Left kidney (tissue), 8 donors: ENCODE measurements at places on chromosomes 7 and 10. TPM values are rescaled to one million over a fixed set of nuclear protein-coding genes. Genes with fewer than 3 reads are reported as not detected.
A peak's percentile ranks its signal among the peaks of the same experiment; 100 is the strongest.

The ABCB4 gene
- polyA plus RNA-seq = 4.1 TPM

The GALNT17 gene
- polyA plus RNA-seq = 3.1 TPM

The IRF5 gene
- polyA plus RNA-seq = 8.3 TPM

The TECPR1 gene
- polyA plus RNA-seq = 18.1 TPM

The SLC26A3 gene
- polyA plus RNA-seq = 0.10 TPM

The DPYSL4 gene
- polyA plus RNA-seq = 16.3 TPM

The NAT16 gene
- not detected for polyA plus RNA-seq

DNA sequence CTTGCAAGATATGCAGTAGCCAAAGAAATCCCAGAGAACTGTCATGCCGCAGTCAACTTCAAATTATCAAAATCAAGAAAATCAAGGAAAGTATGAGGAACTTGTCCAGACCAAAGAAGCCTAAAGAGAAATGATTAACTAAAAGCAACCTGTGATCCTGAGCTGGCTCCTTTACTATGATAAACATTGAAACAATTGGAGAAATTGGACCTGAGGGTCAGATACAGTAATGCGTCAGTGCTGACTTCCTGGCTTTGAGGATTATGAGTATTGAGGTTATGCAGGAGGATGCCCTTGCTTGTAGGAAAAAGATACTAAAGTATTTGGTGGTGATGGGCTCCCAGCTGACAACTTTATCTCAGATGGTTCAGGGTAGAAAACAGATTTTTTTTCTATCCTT, 324.7 kb upstream of the AKR1E2 start:
- DNase-seq = no peak

DNA sequence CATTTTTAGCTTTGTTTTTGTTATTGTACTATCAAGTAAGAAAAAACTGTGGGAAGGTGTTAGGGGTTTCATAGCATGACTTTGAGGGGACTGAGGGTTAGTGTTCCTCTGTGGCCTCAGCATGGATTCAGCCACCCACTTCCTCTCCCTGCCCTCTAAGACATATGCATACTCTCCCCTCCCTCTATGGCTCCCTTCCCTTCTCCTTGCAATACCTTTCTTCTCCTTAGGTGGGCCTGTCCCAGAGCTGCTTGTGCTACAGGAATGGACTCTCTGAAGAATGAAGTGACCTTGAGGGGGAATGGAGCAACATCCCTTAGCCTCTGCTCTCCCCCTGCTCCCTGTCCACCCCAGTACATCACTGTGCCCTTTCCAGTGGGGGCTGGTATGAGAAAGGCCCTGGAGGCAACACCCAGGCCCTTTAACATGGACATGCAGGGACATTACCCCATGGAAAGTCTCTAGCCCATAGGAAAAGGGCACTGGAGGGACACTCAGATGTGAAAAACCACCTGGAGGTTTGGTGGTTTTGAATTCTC, 22.4 kb downstream of the CDH23 start:
- no peak for DNase-seq

DNA sequence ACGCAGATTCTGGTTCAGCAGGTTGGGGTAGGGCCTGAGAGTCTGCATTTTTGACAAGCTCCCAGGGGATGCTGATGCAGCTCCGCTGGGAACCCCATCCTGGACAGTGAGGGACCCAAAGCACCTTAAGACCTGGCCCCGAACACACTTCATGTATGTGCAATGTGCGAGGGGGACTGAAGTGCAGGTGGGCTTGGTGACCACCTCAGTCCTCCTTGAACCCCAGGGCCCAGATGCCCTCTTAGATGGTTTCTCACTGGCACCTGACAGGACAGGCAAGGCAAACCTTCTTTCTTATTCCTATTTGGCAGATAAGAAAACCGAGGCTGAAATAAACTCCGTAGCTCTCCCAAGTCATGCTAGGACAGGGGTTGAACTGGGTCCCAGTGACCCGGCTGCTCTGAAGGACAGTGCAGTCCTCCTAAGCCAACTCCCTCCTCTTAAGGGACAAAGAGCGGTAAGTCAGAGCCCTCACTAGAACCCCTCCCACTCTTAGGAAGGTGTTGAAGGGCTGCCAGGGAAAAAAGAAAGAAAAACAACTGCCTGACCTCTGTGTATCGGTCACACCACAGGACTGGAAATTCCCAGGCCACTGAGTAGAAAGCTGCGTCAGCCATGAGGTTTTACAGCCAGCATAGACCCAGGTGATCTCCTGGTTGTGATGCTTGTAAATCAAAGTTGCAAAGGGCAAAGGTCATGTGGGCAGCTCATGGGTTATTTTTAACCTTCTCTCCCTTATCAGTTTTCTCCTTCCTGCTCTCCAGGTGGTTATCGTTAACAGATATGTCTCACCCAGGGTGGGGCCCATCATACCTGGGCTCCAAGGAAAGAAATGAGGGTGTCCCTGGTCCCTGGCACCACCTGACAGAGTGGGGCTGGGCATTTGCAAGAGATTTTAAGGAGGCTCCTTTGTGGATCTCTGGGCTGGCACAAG, 90.9 kb upstream of the SMNDC1 start:
- DNase-seq = peak; percentile 57

GRCh38 chr7:140517546-140518369, 38.5 kb upstream of the MKRN1 start:
- peak; percentile 91 for DNase-seq

GRCh38 chr7:23164846-23165245, 17.0 kb upstream of the NUP42 start:
- no peak for DNase-seq

- DNase-seq = no peak
These were observed 447.6 kb upstream of the NPVF start for GRCh38 chr7:25675789-25676474.

DNA sequence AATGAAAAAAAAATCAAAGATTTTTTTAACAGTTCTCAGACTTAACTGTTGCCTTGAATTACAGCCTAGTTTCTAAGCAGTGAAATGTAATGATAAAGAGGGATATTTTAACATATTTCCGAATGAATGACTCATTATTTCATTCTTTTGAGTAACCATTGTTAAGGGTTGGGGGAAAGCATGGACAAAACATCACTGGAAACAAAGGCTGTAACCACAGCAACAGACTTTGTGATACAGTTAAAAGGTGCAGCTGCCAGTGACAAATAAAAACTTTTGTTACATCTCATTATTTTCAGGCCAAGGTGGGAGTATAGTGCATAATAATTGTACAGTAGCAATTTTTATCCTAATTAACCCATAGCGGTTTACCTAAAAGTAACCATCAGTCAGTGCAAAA, 172.6 kb downstream of the LRRTM3 start:
- no peak for DNase-seq

DNA sequence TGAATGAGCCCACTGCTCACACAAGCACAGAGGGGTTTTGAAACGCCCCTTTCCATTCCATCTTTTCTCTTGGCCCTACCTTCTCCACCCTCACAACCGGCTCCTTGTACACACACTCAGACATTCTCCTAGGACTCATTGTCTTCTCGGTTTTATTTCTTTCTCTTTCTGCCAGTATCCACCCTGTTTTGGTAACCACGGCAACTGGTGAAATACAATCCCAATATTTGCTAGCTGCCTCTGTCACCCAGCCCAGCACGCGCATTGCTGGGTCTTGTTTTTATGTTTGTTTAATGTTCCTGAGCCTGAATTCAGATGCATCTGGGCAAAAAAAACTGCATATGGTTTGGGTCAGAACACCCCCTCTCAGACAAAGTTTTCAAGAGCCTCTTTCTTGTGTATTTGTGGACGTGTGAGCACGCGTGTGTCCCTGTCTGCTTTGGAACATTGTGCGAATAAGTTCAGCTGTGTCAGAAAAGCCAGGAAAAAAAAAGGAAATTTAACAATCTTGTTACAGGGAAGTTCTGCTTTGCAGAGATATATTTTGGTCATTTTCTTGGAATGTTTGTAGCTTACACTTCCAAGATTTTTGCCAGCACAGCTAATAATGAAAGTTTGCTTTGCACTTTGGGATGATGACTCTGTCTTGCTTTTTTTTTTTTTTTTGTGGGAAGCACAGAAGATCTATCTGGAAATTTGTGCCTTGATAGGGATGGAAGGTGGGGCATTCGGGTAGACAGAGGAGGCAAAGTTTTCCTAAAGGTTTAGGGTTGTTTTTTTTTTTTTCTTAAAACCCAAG, 225.9 kb downstream of the TRIL start:
- DNase-seq = no peak

GRCh38 chr10:65312876-65313275, 1613.0 kb upstream of the LRRTM3 start:
- no peak for DNase-seq

DNA sequence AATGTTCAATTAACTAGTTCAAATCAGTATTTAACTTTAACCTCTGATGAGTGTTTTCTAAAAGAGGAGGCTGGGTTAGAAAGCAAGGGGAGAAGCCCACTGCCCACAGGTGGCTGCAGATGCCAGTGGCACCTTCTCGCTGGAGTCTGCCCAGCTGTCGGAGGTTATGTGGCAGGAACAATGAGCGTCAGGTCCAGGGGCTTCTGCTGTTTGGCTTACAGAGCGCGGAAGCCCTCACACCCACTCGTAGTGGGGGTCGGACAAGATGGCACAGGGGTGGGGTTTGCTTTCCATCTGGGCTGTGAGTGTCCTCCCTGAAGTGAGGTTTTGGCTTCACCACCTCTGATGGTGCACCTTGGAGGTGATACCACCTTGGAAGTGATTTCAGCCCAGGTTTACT, 8.5 kb downstream of the DYNC2I1 start:
- DNase-seq = no peak

- DNase-seq = no peak
These were observed 12.4 kb downstream of the SRGN start for GRCh38 chr10:69100136-69100872.

DNA sequence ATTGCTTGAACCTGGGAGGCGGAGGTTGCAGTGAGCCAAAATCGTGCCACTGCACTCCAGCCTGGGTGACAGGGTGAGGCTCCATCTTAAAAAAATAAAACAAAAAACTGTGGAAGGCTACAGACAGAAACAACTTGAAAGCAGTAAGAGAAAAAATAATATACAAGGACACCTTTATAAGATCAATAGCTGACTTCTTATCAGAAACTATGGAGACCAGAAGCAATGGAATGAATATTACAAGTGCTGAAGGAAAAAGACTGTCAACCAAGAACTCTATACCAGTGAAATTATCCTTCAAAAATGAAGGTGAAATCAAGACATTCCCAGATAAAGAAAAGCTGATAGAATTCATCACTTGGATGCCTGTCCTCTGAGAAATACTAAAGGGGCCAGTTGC, 49.0 kb downstream of the RBAK start:
- no peak for DNase-seq
